D721Med (cell line): ENCODE measurements at places on chromosomes 12 and 14.

GRCh38 chr12:93530358-93530757, 42.1 kb upstream of the SOCS2 start:
- DNase-seq, result no peak

DNA sequence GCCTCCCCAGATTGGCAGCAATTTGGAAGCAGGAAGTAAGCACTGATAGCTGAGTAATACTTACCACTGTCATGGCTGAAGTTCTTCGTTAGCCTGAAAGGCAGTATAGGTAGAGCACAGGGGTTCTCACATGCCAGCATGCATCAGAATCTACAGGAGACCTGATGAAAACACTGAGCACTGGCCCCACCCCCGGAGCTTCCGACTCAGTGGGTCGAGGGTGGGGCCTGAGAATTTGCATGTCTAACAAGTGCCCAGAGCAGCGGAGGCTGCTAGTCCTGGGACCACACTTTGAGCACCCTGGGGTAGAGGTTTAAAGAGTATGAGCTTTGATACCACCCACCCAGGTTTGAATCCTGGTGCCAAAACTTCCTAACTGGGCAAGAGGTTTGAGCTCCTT, 89.6 kb downstream of the FBXW8 start:
- no peak for DNase-seq

DNA sequence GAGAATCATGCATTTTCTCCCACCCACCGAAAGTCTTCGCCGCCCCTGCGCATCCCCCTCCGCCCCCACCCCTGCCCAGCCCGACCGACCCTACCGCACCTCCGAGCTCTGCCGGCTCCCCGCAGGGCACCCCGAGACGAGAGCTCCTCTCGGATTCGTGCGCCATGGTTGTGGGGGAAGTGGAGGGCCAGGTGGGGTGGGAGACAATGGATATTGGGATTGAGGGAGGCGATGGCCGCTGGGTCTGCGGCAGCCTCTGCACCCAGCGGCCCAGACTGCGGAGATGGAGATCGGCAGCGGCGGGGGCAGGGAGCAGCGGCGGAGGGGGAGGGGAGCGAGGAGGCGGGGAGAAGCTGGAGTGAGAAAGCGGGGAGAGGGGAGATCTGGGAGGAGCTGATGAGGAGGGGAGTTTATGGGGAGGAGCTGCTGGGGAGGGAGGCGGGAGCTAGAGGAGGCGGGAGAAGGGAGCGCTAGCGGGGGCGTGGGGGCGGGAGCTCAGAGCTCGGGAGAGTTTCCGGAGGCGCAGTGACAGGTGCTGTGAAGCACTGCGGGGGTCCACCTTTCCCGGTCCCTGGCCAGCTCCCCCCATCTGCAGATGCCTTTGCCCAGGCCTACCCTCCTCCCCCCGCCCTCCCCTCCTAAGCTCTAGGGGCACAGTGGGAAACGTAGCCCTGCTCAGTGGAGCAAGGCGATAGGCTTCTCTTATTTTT, at the start of gene SALL2:
SALL2 (minus strand) TSS at position 385 of the 710 bp plus-strand sequence; CDS start at position 166, 219 bp downstream.
- DNase-seq, result peak; percentile 52

- no peak for DNase-seq
Observed at GRCh38 chr12:9327320-9327719, 119.1 kb upstream of the PZP start.

GRCh38 chr14:36428350-36428749, 91.7 kb downstream of the NKX2-1 start:
- DNase-seq, result no peak

- no peak for DNase-seq
Observed at GRCh38 chr14:87229131-87229530, 763.9 kb downstream of the GALC start.

- no peak for DNase-seq
Observed at GRCh38 chr12:116236148-116236731, 41.3 kb downstream of the MED13L start.

DNA sequence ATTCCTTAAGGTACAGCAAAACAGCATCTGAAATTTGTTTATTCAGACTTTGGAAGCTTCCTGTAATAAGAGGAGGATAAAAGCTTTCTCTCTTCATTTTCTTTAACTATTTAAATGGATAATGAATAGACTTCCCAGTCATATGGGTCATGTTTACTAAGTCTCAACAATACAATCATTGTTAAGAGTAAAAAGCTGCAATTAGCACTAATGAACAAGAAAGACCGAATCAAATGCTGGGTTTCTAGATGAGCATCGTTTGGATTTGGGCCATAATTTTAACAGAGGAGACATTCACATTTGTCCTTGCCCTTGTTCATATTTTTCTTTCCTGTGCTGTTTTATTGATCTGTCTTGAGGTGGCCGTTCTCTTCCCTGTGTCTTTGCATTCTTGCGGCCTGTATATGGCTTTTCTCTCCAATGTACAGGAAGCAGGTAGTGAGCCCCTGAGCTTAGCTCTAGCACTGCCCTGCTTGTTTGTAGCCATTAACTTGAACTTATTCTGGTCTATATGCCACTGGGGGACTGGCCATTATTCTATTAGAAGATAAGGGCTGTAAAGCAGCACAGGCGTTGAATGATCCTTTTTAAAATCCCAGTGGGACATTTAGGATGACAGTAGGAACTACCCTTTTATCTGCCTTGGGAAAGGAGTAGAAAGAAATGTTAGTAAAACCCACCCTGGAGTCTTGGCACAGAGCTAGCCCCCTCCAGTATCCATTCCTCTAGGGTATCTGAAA, 34.6 kb downstream of the ABHD12B start:
- no peak for DNase-seq

GRCh38 chr12:2396448-2396871, 343.7 kb downstream of the CACNA1C start:
- DNase-seq, result no peak

- no peak for DNase-seq
Observed at GRCh38 chr14:52467515-52468266, 84.6 kb downstream of the TXNDC16 start.

DNA sequence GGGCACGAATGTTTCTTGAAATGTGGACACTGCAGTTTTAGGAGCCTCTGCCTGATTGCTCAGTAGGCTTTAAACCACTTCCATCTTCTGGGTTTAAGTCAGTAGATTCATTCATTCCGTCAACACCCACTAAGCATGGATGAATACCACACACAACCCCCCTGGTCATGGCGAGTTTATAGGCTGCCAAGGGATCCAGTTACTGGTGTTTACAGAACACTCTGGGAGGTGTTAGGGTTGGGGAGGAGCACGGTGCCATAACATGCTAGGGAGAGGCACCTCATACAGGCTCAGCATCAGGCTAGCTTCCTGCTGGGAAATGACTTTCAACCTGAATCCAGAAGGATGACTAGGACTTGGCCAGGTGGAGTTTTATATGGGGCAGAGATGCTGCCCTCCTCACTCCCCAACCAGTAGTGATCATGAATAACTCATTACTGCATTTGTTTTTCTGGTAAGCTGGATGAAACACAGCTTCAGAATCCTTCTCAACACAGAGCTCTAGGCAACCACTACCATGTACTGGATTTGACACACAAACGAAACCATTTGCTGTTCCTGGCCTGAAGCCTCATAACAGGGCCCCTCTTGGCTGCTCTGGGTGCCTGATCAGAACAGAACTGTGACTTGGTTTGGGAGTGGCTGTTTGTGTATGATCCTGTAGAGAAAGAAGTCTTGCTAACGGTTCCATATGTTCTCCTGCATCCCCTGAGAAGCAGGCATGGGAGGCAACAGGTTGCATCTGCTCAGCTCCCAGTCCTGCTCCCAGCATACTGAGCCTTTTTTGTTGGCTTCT, 47.9 kb downstream of the FBXW8 start:
- no peak for DNase-seq

- DNase-seq, result no peak
Observed at GRCh38 chr14:29529418-29529817, 398.2 kb downstream of the PRKD1 start.

DNA sequence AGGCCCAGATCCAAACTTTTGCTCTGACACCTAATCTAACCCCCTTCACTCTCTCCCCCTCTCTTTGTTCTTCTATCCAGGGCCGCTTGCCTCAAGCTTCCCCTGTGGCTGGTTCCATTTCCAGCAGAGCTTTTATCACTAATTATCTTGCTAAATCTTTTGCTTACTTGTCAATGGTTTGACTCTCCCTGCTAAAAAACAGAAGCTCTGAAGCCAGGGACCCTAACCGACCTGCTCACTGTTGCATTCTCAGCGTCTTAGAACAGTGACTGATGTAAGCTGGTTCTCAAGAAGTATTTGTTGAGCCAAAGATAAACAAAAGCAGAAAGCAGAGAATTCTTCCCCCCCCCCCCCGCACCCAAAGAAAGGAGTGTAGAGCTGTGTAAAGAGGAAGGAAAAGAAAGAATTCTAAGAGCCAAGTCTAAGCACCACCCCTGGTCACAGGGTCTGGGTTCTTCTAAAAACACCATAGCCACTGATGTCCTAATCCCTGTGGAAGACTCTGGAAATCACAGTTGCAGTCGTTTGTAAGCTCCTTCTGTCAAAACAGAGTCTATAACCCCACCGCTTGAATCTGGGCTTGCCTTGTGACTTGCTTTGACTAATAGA, 385.8 kb downstream of the MED13L start:
- no peak for DNase-seq
